Activated T-cell treated with anti-CD3 and anti-CD28 coated beads, Interleukin-2, amount 50 U/mL, for 4 hours (primary cell): ENCODE measurements at places on chromosomes 2 and 18. TPM values are rescaled to one million over a fixed set of nuclear protein-coding genes. Genes with fewer than 3 reads are reported as not detected.

ELOA2 gene
- total RNA-seq = not detected

UBE2E3 gene
- total RNA-seq = 33.5 TPM

ERFE gene
- 0.22 TPM for total RNA-seq

SCYGR3 gene
- total RNA-seq = not detected

LIPG gene
- 0.13 TPM for total RNA-seq

DNA sequence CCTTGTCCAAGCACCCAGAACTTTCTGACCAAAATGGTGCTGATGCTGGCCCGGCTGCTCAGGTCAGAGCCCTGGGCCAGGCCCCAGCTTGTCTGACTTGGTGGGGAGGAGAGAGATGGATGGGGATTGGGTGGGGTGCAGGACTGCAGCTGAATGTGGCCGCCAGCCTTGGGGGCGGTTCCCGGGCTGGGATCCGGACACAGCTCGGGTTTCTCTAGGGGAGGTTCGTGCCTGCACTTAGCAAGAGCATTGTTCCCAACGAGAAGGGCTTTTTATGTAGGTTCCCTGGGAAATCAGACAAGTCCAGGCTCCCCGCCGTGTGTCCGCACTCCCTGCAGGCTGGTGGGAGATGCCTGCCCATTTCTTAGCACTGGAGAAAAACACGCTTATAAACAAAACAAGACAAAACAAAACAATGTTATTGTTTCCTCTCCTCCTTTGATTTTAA lies 50.5 kb upstream of the HS6ST1 start:
- no peak for DNase-seq

GRCh38 chr2:58428096-58429013 lies 187.2 kb upstream of the FANCL start:
- no peak for DNase-seq

- no peak for DNase-seq
Observed at GRCh38 chr18:79857082-79857671, 59.4 kb downstream of the KCNG2 start.

GRCh38 chr2:118654945-118655344 lies 192.5 kb downstream of the EN1 start:
- no peak for DNase-seq

DNA sequence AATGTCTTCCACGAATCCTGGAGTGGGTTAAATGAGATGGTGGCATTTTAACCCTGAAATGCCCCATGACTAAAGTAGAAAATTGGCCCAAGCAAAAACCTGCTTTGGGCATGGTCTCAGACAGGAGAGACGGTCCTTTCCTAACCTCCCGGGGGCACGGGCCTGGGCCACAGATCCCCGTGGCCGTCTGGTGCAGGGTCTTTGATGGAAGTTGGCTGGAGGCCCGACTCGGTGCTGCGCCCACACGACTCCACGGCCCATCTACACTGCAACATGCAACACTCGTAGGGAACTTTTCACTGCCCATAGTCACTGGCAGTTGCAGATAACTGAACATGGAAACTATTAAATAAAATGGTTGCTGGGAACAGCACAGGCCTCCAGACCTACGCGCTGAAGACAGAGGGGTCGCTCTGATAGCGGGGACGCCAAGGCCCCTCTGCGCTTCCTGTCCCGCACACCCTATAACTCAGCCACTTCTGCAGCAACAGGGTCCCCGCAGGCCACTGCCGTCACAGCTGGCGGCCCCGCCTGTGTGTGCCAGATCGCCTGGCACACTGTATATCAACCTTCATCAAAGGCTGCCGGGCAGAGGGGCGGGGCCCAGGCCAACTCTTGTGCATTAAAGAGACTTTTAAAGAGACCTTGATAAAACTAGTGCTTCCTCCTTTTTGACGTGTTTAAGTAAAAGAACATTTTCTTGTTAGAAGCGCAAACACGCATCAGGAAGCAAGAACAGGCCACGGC lies 214.1 kb downstream of the TWIST2 start:
- no peak for DNase-seq

- DNase-seq = no peak
Observed at GRCh38 chr2:227052879-227053278, 111.1 kb downstream of the COL4A4 start.

- no peak for DNase-seq
Observed at GRCh38 chr2:220552790-220553535, 925.5 kb downstream of the SLC4A3 start.
